Activated T-cell treated with anti-CD3 and anti-CD28 coated beads for 1 hour (primary cell): ENCODE measurements at places on chromosomes 2 and 18.

DNA sequence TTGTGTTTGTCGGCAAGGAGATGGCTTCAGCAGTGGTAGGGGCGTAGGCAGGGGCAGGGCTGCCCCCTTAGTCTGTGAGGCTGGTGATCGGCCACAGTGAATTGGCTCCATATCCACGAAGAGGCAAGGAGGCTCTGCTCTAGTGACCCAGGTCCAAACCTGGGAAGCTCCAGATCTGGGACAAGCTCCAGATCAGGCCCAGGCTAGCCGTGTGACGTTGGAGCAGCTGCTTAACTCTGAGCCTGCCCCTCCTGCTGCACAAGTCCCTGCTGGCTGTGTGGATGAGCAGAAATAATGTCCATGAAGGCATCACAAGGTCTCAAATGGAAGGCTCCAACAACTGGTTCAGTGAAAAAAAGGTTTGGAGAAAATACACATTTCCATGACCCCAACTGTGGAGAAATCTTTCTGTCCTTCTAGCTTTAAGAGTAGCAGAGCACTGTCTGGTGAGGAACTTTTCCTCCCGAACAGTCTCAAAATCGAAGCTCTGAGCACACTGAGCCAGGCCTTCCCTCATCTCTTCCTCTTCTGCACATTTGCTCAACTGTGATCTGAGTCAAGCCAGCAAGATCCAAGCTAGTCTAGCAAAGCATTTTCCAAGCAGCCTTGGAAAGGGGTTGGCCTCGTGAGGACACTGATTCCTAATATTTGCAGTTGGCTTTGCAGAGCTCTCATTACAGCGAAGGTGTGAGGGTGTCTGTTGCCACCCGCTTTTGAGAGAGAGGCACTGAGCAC lies 67.0 kb upstream of the TCF7L1 start:
- no peak for DNase-seq

GRCh38 chr2:32222966-32223365 lies 41.7 kb downstream of the NLRC4 start:
- no peak for DNase-seq

DNA sequence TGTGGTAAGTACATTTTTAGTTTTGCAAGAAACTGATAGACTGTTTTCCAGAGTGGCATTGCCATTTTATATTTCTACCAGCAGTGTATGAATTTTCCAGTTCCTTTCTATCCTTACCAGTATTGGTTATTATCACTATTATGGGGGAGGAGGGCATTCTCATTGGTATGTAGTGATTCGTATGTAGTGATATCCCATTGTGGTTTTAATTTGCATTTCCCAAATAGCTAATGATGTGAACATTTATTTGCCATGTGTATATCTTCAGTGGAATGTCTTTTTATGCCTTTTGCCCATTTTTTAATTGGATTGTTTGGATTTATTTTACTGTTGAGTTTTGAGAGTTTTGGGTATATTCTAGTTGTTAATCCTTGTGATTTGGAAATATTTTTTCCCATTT lies 16.9 kb downstream of the EIF5B start:
- no peak for DNase-seq

GRCh38 chr2:166413255-166413654 lies 37.5 kb upstream of the SCN9A start:
- DNase-seq = no peak

- no peak for DNase-seq
Observed at GRCh38 chr2:138502255-138503086, 901 bp downstream of the SPOPL start.

DNA sequence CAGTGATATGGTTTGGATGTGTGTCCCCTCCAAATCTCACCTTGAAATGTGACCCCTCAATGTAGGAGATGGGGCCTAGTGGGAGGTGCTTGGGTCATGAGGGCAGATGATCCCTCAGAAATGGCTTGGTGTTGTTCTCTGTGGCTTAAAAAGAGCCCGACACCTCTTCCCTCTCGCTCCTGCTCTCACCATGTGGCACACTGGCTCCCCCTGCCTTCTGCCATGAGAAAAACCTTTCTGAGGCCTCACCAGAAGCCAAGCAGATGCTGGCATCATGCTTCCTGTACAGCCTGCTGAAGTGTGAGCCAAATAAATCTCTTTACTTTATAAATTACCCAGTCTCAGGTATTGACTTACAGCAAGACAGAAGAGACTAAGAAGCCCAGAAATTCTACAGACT lies 357.1 kb downstream of the NRXN1 start:
- no peak for DNase-seq

DNA sequence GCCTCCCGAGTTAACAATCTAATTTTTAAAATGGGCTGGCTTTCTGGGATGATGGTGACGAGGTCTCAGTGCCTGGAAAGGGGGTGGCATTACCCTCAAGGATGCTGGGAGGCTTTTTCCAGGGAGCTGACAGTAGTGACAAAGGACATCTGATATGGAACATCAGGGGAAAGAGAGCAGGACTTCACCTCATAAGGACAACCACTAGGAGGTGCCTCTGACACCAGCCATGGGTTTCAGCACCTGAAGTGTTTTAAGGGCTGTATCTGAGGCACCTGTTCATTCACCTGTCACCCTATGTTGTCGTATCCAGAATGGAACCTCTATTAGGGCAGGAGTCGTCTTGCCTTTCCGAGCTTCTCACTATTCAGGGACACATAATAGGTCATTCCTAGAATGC lies 10.8 kb downstream of the IL36B start:
- DNase-seq = no peak

GRCh38 chr2:41294331-41294730 lies 753.5 kb upstream of the PKDCC start:
- DNase-seq = no peak

GRCh38 chr2:145412155-145412554 lies 892.2 kb upstream of the ZEB2 start:
- no peak for DNase-seq

GRCh38 chr2:2667690-2668089 lies 336.6 kb upstream of the MYT1L start:
- DNase-seq = no peak

GRCh38 chr2:129827311-129828090 lies 152.0 kb upstream of the RAB6C start:
- DNase-seq = no peak

GRCh38 chr2:127197475-127198385 lies 22.4 kb downstream of the CYP27C1 start:
- DNase-seq = peak; percentile 34

- DNase-seq = no peak
Observed at GRCh38 chr2:230742781-230743180, 30.1 kb downstream of the CAB39 start.

GRCh38 chr18:70907673-70908072 lies 618.8 kb downstream of the SOCS6 start:
- DNase-seq = no peak

GRCh38 chr18:58117786-58118403 lies 73.9 kb downstream of the NEDD4L start:
- no peak for DNase-seq

GRCh38 chr2:24984912-24985311 lies 13.2 kb upstream of the DNAJC27 start:
- DNase-seq = no peak

DNA sequence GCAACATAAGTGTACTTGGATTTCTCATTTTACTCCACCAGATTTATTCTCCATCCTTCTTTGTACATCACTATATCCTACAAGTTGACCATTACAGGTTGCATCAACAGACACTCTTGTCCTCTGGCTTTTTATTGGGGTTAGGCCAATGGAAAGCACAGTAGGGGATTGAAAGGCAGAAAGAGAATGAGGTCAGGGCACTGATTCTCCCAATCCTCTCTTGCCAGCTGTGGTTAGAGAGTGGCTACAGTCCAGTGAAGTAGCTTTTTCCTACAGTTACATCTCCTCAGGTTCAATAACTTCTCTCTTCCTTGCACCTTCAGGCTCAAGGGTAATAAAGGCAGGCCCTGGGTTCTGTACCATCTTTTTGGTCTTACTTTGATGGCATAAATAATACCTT lies 20.2 kb upstream of the COL5A2 start:
- DNase-seq = no peak

GRCh38 chr2:21251216-21251980 lies 127.6 kb downstream of the TDRD15 start:
- DNase-seq = no peak

- no peak for DNase-seq
Observed at GRCh38 chr2:1072250-1072649, 121.6 kb downstream of the SNTG2 start.

GRCh38 chr2:128776461-128777195 lies 458.0 kb upstream of the HS6ST1 start:
- DNase-seq = no peak

GRCh38 chr2:155060896-155061295 lies 362.4 kb downstream of the KCNJ3 start:
- no peak for DNase-seq

- DNase-seq = no peak
Observed at GRCh38 chr2:98796775-98797544, 66.0 kb upstream of the MGAT4A start.

- no peak for DNase-seq
Observed at GRCh38 chr2:65031341-65032018, 24.7 kb upstream of the CEP68 start.

- DNase-seq = no peak
Observed at GRCh38 chr2:176261136-176261535, 8.1 kb upstream of the MTX2 start.

- no peak for DNase-seq
Observed at GRCh38 chr2:192146069-192147015, 48.4 kb downstream of the TMEFF2 start.

DNA sequence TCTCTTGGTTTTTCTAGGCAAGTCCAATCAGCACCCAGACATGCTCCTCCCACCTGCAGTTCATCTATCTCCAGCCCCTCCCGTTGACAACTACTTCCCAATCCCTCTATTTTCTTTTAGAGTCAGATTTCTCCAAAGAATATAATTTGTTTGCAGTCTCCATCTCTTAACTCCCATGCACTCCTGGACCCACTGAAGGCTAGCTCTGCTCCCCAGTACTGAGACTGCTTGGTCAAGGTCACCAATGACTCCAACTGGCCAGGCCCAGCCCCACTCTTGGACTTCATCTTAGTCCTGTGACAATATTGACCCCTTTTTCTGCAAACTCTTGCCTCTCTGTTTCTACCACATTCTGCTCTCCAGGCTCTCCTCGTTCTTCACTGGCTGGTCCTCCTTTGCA lies 62.0 kb downstream of the BCL2L11 start:
- no peak for DNase-seq

DNA sequence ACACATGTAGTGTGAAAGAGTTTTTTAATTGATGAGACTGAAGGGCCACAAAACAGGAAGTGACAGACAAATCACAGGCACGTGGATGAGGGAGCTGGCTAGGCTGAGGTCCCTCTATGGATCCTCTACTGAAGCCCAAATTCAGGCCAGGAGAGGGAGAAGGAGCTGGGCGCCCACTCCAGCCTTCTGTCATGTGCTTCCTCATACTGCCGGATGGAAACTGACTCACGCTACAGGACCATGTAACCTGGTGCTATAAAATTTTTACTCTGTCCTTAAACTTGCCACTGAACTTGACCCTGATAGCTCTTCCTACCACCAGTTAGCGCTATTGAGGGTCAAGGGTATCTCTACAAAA lies 31.3 kb downstream of the PSTPIP2 start:
- DNase-seq = no peak

- no peak for DNase-seq
Observed at GRCh38 chr2:42880738-42881690, 88.6 kb upstream of the HAAO start.

DNA sequence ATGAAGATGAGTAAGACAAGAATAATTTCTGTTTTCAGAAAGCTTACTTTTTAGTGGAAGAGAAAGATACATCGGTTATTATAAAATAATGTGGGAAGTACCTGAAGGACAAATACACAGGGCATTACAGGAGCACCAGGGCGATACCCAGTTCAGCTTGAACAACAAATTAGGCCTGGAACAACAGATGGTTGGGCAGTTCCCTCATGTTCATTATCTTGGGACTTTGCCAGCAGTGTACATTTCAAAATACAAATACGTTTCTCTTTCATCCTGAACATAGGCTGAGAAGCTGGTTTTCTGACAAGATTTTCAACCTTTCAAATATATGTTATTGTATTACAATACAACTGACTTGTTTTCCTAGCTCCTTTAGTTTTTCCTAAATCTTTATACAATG lies 79.6 kb downstream of the TGIF1 start:
- DNase-seq = no peak

DNA sequence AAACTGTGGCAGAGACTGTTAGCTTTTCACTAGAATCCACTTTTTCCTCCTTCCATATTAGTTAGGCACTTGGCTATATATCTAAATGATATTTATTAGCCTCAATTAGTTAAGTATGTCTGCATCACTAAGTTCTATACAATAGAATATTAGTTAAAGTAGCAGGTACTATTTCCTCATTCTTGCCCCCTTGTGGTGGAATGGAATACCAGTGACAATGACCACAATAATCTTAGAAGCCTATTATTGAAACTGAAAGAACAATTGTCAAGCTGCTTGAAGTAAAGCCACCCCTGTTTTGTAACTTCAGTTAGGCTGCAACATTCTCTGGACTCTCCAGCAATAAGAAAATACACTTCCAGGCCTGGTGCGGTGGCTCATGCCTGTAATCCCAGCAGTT lies 476.3 kb upstream of the VWC2L start:
- DNase-seq = no peak

DNA sequence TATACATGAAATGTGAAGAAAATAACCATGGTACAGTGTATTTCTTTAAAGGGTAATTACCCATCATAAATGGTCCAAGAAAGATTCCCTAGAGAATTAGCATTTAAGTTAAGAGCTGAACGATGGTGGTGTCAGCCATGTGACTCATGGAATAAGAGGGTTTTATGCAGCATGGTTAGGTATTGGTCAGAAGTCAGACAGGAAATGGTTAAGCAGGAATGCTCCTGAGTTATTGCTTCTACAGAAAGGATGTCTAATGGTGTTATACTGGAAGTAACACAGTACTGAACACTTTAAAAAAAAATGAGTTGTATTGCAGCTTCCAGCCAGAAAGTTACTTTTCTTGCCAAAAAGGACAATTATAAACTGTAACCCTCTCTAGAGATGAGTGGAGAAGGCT lies 72.7 kb upstream of the UBE2E3 start:
- no peak for DNase-seq

DNA sequence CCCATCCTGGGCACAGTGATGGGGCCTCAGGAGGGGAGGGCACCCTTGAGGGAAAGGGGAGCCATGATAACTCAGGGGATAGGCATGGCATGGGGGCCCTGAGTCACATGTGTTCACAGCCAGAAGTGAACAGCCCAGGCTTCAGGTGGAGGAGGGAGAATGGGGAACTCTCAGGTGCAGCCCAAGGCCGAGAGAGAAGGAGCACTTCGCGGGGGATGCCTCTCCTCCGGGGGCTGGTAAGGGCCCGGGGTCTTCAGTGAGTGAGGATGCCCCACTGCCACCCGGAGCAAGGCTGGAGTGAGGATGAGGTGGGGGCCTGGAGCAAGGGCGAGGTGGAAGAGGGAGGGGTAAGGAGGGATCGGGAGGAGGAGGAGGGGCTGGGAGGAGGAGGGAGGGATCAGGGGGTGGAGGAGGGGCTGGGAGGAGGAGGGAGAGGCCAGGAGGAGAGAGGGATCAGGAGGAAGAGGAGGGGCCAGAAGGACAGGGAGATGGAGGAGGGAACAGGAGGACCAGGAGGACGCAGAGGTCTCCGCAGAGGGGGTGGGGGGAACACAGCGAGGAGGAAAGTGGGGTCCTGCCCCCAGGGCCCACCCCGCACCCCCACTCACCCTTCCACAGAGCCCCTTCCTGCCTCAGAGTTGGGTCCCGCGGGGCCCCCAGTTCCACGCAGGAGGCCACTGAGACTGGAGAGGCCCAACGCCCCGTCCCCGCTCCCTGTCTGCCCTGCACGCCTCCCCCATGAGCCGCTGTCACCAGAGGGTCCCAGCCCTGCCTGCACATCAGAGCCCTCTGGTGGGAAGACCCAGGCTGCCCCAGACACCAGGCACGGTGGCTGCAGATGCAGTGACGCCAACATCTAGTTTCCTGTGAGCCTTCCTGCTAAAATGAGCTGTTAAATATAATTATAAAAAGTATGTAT lies 42.8 kb downstream of the RAMP1 start:
- no peak for DNase-seq
